ENCODE measurements at places on chromosomes 2 and 18.
A peak's percentile ranks its signal among the peaks of the same experiment; 100 is the strongest.

GRCh38 chr2:177721087-177721486 is 328.5 kb downstream of the AGPS start:
- DNase-seq = no peak

DNA sequence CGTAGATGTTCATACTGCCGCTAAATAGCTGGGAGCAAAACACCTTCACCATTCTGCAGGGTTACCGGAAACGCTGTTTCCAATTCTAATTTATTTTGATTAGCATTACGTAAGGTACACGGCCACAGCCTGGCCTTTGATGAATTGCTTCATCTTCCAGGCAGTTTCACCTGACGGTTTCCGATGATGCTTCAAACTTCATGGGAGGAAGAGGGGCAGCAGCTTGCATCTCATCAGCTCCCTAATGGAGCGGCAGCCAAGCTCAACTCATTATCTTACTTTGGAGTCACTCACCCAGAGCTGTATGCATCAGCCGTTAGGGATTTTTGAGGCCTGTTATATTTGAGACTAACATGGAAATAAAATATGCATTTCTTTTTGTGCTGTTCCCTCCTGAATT is 54.8 kb downstream of the TMEM18 start:
- DNase-seq = no peak

DNA sequence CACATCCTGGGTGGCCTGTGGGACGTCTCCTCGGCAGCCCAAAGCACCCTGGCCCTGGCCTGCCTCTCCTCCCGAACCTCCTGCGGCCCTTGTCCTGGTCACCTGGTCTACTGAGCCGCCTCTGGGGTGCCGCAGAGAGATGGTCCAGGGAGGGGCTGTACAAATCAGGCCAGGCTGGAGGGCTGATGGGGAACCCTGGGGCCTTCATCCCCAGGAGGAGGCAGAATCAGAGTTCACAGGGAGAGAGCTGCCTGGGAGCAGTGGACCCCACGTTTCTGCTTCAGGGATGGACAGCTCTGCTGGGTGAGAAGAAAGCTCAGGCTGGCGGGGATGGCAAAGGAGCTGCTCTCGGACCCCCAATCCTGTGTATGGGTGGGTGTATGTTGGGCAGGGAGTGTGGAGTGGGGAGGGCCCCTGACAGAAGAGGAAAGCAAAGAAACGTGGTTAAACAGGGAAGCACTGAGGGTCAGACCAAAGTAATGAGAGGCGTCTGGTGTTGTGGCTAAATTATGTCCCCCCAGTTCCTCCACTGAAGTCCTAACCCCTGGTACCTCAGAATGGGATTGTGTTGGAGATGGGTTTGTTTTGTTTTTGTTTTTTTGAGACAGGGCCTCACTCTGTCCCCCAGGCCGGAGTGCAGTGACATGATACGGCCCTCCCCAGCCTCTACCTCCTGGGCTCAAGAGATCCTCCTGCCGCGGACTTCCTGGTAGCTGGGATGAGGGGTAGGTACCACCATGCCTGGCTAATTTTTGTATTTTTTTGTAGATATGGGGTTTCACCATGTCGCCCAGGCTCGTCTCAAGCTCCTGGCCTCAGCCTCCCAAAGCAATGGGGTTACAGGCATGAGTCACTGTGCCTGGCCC is 73.4 kb upstream of the SMAD7 start:
- no peak for DNase-seq

DNA sequence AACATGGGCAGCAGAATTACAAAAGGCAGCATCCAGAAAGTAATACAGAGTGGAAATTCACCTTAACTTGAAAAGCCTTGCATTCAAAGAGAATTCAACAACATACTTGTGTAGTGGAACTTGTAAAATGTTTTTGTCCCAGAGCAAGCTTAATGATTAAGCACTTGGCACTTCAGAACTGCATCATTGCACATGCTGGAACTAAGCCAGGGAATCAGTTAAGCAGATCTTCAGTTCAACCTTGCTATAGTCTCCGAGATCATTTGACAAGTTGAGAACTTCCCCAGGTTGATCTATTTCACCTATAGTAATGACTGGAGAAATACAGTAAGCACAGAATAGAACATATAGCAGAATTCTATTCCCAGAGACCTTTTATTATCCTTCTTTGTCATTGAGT is 1337.2 kb upstream of the NXPH2 start:
- no peak for DNase-seq

GRCh38 chr2:61604433-61604832 is 66.3 kb upstream of the XPO1 start:
- no peak for DNase-seq

GRCh38 chr2:65366595-65367125 is 65.7 kb downstream of the SPRED2 start:
- peak; percentile 82 for DNase-seq

- DNase-seq = no peak
Observed at GRCh38 chr2:123826729-123827271, 198.3 kb upstream of the CNTNAP5 start.
